ENCODE measurements at places on chromosomes 12 and 14. TPM values are rescaled to one million over a fixed set of nuclear protein-coding genes. Genes with fewer than 3 reads are reported as not detected.

DNAI7 gene
- total RNA-seq, result not detected

TTC6 gene
- not detected for total RNA-seq

MAP3K9 gene
- total RNA-seq, result 3.1 TPM

SLC10A1 gene
- not detected for total RNA-seq

FGF23 gene
- total RNA-seq, result not detected

TMEM179 gene
- not detected for total RNA-seq

CYP46A1 gene
- total RNA-seq, result 0.32 TPM

GLT8D2 gene
- total RNA-seq, result not detected

RD3L gene
- total RNA-seq, result not detected

CCDC198 gene
- not detected for total RNA-seq

PTPRQ gene
- total RNA-seq, result not detected

TMCC3 gene
- 0.10 TPM for total RNA-seq

IRAK3 gene
- 0.18 TPM for total RNA-seq

RPL10L gene
- total RNA-seq, result not detected

IL26 gene
- 2.6 TPM for total RNA-seq

PIP4K2C gene
- total RNA-seq, result 29.1 TPM

PAX9 gene
- total RNA-seq, result not detected

RFX4 gene
- not detected for total RNA-seq

SYNDIG1L gene
- not detected for total RNA-seq

AQP6 gene
- not detected for total RNA-seq

KCNA5 gene
- not detected for total RNA-seq

All from activated T-cell treated with anti-CD3 and anti-CD28 coated beads, Interleukin-2, amount 50 U/mL, for 4 hours (primary cell).